ENCODE measurements at places on chromosomes 2 and 18.

DNA sequence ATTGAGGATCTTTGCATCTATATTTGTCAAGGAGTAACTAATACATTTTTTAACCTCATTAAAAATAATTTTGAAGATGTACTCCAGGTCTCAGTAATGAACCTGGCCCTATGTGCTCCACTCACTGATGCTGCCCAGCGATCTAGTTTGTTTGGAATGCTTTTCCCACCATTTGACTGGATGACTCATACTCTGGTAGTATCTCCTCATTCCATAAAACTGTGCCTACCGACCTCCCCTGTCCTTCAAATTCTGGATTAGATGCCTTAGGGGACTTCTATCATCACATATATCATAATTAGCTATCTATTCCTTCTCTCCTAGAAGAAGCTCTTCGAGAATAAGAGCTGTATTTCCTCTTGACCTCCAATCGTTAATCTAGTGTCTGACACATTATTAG is 83.8 kb downstream of the FAM117B start:
- DNase-seq: no peak

- DNase-seq: no peak
Measured at GRCh38 chr2:160223560-160223959, 23.5 kb upstream of the ITGB6 start.

GRCh38 chr18:55732227-55733106 is 144.5 kb upstream of the TCF4 start:
- no peak for DNase-seq

DNA sequence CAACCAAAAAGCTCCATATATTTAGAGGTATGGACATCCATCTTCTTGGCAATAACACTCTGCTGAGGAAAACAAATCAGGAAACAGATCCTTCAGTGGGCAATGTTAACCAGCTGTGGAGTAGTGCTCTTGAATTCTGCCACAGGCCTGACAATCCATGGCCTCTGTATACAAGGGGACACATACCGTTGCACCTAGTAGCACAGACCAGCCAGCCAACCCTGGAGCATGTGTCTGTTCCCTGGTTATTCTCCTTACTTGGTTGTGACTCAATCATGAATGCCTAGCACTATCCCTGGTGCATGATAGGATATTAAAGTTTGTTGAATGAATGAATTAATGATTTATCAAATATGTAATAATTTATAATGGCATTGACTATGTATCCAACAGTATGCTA is 261.4 kb upstream of the MGAT5 start:
- DNase-seq: no peak

GRCh38 chr18:55376387-55376786 is 211.6 kb downstream of the TCF4 start:
- no peak for DNase-seq

All from femur (tissue), 1 donor.